ENCODE measurements at places on chromosomes 16 and 17.

GRCh38 chr16:3734758-3735221 is 17.5 kb upstream of the TRAP1 start:
- DNase-seq = no peak

- no peak for DNase-seq
Observed at GRCh38 chr16:58010886-58011285, 9.7 kb downstream of the USB1 start.

DNA sequence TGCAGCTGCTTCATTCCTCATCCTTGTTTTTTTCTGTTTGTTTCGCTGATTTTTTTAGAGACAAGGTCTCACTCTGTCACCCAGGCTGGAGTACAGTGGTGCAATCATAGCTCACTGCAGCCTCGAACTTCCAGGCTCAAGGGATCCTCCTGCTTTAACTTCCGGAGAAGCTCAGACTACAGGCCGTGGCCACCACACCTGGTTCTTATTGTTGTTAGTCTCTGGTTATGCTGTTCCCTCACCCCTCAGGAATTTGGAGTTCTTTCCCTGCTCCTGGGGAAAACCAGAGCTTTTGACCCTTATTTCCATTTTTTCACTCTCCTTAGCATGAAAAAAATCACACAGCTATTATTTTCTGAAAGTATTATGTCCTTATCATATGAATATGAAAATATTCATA is 1.8 kb downstream of the ODF4 start:
- DNase-seq = no peak

- no peak for DNase-seq
Observed at GRCh38 chr16:3829631-3830536, 50.6 kb downstream of the CREBBP start.

DNA sequence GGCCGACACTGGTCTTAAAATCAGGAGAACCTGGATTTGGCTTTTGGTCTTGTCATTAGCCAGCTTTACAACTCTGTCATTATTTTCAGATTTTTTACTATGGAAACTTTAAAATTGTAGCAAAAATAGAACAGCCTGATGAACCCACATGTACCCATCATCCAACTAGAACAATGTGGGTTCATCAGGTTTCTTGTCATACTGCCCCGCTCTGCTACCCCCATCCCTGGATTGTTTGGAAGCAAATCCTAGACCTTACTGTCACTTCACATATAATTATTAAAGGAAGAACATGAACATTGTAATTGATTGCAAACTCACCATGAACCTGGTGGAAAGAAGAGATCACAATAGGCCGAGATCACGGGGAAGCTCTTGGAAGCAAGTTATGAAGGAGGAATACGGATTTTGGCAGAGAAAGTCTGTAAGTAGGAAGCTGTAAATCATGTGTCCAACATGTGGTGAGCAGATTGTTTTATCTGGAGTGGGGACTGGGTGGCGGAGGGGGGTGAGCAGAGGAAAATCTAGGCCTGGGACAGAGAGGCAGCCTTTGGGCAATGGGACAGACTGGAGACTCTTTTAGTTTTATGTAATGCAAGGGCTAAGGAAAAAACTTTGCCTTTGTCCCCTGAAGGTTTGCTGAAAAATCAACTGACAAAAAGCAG is 67.0 kb downstream of the PITPNC1 start:
- DNase-seq = no peak

DNA sequence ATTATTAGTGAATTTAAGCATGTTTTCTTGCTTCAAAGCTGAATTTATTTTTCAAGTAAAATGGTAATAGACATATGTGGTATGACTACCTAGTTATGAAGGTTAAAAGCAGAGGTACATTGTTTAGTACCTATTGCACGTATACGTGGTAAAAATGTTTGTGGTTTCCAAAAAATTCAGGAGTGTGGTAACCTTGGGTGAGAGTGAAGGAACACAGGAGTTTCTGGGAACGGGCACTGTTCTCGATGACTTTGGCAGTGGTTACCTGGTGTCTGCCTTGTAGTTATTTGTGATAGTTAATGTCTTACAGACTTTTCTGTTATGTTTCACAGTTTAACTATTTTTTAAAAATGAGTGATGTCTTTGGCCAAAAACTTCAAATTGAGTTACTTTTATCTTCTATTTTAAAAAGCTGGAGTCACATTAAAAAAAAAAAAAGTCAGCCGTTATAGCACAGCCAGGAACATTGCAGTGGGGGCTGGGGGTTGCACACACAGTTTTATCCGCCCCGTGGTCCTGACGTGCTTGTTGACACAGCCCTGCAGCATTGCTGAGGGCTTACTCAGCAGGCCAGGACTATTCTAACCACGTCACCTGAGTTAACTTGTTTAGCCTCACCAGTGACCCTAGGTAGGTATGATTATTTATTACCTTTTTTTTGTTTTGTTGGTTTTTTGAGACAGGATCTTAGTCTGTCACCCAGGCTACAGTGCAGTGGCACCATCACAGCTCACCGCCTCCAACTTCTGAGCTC is 10.9 kb downstream of the JPT2 start:
- no peak for DNase-seq

DNA sequence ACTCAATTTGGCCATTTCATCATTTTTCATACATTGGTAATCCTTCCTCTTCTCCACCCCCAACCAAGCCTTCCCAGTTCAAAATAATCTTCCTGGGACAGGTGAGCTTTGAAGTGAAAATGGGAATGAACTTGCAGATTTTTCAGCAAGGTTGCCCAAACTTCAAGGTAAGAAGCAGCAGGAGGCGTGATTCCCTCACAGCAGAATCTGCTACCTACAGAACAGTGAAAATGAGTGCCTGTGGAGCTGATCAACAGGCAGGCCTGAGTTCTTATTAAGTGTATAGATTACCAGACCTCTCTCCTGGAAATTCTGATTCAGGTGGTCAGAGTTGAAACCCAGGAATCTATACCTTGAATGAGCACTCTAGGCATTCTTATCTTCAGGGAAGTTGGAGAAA is 356.6 kb downstream of the RBFOX1 start:
- DNase-seq = no peak

- no peak for DNase-seq
Observed at GRCh38 chr17:66403846-66404556, 101.6 kb downstream of the PRKCA start.

DNA sequence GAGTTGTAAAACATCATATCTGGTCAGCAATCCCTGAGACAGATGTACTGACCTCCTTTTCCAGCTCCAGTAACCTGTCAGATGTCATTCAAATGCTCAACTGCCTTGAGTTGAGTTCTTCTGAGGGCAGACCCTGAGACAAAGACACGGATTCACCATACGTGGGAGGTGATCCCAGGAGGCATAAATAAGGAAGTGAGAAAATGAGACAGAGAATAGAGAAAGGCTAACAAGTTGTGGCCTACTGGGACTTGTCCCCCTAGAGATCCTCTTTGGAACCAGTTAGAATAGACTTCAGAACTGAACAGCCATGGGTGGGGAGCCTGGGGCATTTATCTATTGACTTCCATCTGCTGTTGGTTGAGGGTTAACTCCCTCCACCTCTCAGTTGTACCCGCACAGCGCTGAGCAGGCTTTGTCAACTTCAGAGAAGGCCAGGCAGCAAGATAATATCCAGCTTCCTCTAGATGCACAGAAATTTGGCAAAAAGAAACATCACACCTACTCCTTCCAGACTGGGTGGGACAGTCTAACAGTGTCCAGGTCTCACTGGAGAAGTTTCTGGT is 123.0 kb upstream of the DYNLRB2 start:
- no peak for DNase-seq

DNA sequence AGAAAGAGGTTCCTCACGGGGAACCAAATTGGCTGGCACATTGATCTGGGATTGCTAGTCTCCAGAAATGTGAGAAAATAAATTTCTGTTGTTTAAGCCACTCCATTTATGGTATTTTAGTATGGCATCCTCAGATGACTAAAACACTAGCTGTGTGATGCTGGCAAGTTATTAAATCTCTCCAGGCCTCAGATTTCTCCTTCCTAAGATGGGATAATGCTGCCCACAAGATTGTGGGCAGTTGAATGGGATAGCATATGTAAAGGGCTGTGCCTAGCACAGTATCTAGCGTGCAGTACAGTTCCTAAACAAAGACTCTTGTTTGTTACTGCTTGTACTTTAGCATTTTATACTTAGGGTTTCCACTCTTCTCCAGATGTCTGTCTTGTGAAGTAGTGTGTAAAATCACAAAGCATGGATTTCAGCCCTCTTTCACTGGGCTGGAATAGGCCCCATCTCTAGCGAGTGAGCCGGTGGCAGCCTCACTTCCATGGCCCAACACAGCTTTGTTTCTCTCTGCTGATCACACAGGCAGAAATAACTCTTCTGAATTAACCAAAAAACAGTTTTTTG is 38.2 kb upstream of the PHAF1 start:
- DNase-seq = no peak
